ENCODE measurements at places on chromosomes 2 and 18. TPM values are rescaled to one million over a fixed set of nuclear protein-coding genes. Genes with fewer than 3 reads are reported as not detected.

DNA sequence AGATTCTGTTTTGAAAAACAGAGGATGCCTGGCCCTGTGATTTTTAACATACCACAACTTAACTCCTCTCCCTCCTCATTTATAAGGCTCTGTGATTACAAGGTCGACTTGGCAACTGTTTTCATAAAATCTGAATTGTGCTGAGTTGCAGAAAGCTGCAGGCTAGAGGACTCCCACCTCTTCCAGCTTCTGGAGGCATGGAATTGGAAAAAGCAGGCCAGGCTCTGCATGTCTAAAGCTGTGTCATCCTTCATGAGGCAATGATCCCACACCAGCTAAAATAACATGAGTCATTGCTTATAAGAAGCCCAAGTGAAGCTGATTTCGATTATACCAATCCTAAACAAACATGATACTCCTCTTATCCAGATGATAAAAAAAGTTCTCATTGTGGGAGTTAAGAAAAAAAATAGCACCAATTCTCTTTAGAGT lies 11.7 kb downstream of the ARHGAP28 start:
- DNase-seq = no peak

- no peak for DNase-seq
Observed at GRCh38 chr2:238433941-238434845, 7.5 kb downstream of the ASB1 start.

- DNase-seq = no peak
Observed at GRCh38 chr2:229832510-229832898, 89.3 kb downstream of the TRIP12 start.

- no peak for DNase-seq
Observed at GRCh38 chr2:134952608-134953007, 34.0 kb downstream of the CCNT2 start.

DNA sequence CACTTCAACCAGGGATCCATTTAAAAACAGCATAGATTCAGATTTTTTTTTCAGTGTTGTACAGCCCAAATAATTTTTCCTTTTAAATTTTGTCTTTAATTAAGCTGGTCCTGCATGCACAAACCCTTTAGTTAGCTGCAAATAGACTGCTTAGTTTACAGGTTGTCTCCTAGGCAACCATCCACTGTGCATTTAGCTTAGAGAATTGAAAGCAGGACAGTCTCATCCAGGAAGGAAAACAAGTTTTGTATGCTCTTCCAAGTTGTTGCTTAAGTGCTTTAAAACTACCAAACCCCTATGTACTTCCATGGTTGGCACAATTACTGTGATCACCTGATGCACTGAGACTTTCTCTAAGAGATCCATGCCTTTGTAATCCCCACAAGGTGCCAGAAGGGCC lies at the start of gene MAP3K19:
Gene MAP3K19, minus strand, starts transcription at position 148 of the 400 bp plus-strand sequence. CDS start 22,800 bp downstream, outside the sequence.
- no peak for DNase-seq

CXXC1 gene
- total RNA-seq = 101 TPM

HOXD11 gene
- total RNA-seq = not detected

Measured in HCT116 (cell line).